ENCODE measurements at places on chromosomes 16 and 17. TPM values are rescaled to one million over a fixed set of nuclear protein-coding genes. Genes with fewer than 3 reads are reported as not detected.

DNA sequence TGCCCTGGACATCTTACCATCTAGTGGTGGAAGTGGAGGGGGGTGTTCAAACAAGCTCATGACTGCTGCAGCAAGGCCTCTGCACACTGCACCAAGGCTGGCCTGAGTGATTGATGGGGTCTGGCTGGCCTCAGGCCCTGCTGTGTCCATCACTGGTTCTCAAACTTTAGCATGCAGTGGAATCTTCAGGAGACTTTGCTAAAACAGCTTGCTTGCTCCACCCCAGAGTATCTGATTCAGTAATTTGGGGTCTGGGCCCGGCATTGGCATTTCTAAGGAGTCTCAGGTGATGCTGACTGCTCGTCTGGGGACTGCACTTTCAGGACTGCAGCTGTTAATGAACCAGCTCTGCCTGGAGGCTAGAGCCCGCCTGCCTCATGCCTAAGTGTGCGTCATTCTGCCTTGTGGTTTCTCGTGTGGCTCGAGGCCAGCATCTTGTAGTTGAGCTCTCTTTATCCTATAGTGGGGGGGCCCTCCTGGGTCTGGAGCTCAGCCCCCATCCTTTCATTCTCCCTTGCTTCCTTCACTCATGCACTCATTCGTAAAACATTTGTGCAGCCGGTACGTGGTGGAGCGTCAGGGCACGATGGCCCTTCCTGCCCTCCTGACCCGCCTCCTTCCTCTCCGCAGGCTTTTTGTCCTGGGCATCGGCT lies 4.1 kb downstream of the MGAT5B start:
- no peak overlapping the region for H3K4me3 ChIP-seq
- peaks cover 4% of the 10 kb centered on the region for H3K27me3 ChIP-seq
- H3K36me3 ChIP-seq: peaks cover 5% of the 10 kb centered on the region
- no peaks in the 10 kb centered on the region for H3K4me1 ChIP-seq
- no peak for DNase-seq
- no peak overlapping the region for H3K27ac ChIP-seq

Gene C17orf78
- not detected for total RNA-seq

Gene OTOA
- 0.11 TPM for total RNA-seq

Gene TRPV3
- total RNA-seq: 1.2 TPM

- no peaks in the 10 kb centered on the region for H3K36me3 ChIP-seq
- no peaks in the 10 kb centered on the region for H3K27me3 ChIP-seq
- no peaks in the 10 kb centered on the region for H3K4me1 ChIP-seq
- no peak overlapping the region for H3K4me3 ChIP-seq
- H3K27ac ChIP-seq: no peak overlapping the region
- DNase-seq: no peak
Measured at GRCh38 chr17:80645706-80646325, 101.2 kb downstream of the RPTOR start.

Gene EMP2
- total RNA-seq: 15.1 TPM

DNA sequence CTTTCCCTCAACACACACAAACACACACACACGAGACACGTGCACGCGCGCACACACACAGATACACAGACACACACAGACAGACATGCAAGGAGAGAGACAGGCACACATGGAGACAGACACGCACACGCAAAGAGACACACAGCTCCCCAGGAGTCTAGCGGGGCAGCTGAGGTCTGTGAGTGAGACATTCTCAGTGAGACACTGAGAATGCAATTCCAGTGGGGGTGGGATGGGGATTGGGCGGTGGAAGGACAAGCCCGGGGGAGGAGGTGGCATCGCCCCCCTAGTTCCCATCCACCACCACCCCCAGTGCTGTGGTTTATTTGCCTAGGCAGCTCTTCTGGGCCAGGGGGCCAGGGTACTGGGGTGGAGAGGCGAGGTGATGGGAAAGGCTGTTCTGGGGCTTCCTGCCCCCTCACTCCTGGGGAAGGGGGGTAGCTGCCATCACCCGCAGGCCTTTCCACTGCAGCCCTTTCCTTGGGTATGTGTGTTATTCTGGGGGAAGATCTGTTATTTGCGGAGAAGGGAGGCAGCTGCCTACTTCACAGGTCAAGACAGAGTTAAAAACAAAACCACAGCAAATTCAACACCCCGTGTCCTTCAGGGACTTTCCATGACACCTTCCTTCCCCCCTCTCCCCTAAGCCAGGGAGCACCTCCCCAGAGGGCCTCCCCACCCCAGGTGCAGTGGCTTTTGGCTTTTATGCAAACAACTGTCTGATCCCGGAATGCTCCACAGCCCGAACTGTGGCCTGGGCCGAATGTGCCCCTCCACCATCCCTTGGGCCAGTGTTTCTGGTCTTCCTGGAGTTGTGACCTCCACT lies 18.0 kb downstream of the GRB7 start:
- DNase-seq: peak; percentile 34
- no peak overlapping the region for H3K27ac ChIP-seq
- peak overlapping the region; percentile 71 for H3K4me3 ChIP-seq
- H3K4me1 ChIP-seq: peaks cover 2% of the 10 kb centered on the region
- no peaks in the 10 kb centered on the region for H3K27me3 ChIP-seq
- no peaks in the 10 kb centered on the region for H3K36me3 ChIP-seq

Gene NOD2
- 0.17 TPM for total RNA-seq

DNA sequence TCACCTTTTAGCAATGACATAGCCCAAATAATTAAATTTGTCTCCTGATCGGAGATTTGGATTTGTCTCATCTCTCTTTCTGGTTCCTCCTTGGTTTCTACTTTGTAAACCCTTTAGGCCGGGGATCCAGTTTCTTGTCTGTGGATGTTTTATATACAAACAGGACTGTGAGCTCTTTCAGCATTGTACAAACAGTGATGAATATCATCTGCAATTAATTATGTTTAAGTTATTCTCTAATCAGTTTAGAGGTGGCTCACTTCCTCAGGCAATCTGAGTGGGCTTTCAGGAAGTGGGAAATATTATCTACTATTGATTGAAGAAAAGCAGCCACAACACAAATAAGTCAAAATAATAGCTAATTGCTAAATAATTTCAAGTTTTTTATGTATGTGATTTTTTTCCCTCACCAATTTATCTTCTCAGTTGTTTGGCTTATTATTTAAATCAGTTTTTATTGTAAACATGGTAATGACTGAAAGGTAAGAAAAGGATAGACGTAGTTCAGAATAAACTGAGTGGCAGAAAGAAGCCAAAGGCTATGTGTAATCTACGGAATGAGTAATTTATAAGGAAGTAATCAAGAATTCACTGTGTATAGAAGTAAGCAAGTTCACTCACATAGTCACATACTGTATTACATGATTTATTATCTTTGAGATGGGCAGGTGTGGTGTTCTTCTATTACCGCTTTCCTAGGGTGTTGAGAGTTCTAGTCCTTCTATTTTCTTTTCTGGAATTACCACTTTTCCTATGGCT lies 3.4 kb upstream of the ABCC11 start:
- no peaks in the 10 kb centered on the region for H3K4me1 ChIP-seq
- H3K27ac ChIP-seq: no peak overlapping the region
- no peak for DNase-seq
- H3K4me3 ChIP-seq: no peak overlapping the region
- no peaks in the 10 kb centered on the region for H3K27me3 ChIP-seq
